CD8-positive, alpha-beta memory T cell (primary cell): ENCODE measurements at places on chromosomes 1 and 21. TPM values are rescaled to one million over a fixed set of nuclear protein-coding genes. Genes with fewer than 3 reads are reported as not detected.

DNA sequence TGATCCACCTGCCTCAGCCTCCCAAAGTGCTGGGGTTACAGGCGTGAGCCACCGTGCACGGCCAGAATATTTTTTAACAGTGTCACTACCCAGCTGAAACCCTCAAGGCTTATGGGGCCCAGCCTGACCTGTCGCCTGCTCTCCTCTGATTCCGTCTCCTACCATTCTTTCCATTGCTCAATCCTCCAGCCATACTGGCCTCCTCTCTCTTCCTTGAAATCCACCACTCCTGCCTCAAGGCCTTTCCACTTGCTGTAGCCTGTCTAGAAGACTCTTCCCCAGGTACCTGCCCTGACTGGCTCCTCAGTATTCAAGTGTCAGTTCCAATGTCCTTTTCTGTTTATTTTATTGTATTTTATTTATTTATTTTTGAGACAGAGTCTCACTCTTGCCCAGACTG lies 53.9 kb downstream of the YARS1 start:
- DNase-seq = no peak

DNA sequence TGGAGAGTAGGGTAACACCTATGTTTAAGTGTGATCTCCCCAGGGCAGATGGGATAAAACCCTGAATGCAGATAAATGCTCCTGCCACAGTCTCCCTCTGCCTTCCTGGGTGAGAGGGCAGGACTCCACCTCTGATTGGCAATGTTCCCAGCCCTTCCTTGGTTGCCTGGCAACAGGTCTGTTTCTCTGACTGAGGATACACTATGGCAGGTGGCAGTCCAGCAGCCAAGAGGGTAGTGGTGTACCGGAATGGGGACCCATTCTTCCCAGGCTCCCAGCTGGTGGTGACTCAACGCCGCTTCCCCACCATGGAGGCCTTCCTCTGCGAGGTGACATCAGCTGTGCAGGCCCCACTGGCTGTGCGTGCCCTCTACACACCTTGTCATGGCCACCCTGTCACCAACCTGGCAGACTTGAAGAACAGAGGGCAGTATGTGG lies at the start of gene DCDC2B:
DCDC2B (plus strand) TSS at position 199 of the 438 bp plus-strand sequence; CDS start at position 204, 5 bp downstream.
- DNase-seq = no peak

GRCh38 chr1:226181996-226182714 lies 4.4 kb downstream of the ACBD3 start:
- no peak for DNase-seq

GRCh38 chr1:72986591-72987290 lies 704.4 kb upstream of the NEGR1 start:
- DNase-seq = no peak

DNA sequence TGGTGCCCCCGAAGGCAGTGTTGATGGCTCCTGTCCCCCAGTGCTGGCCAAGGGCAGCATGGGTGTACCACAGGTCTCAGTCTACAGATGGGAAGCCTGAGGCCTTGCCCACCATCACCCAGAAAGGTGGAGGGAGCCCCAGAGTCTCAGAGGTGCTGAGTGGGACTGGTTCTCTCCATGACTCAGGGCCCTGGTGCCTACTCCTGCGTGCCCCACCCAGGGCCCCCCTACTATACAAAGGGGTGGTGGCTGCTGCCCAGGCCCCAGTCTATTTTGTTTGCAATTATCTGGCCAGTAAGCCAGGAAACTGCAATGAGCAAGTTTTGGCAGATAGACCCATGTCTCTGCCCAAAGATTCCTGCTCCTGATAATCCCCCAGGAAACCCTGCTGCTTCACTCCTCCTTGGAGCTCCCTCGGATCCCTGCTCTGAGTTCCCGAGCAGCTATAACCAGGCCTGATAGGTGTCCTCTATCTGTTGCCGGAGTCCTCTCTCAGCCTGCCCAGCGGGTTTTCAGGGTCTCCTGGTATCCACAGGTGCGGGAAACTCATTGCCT lies 41.7 kb downstream of the EDN2 start:
- DNase-seq = no peak

GRCh38 chr1:89632657-89633247 lies at the start of gene LRRC8C:
LRRC8C (plus strand) TSS chr1:89633120; CDS start chr1:89686474, 53,354 bp downstream.
- DNase-seq = peak; percentile 82

DNA sequence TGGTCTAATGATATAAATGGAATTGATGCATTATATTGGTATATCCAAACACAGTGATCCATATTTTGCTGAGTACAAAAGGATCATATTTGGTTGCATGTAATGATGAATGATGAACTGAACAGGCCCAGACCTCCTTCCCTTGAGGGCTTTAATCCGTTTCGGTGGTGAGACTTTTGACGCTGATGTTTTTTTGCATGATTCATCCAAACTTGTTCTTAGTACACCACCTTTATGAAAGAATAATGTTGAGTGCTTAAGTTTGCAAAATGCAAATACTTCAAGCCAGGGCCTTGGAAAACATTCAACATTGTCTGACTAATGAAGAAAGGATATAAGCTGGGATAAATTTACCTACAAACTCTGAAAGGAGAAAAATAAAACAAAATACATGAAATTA lies 19.2 kb downstream of the HOOK1 start:
- no peak for DNase-seq

DNA sequence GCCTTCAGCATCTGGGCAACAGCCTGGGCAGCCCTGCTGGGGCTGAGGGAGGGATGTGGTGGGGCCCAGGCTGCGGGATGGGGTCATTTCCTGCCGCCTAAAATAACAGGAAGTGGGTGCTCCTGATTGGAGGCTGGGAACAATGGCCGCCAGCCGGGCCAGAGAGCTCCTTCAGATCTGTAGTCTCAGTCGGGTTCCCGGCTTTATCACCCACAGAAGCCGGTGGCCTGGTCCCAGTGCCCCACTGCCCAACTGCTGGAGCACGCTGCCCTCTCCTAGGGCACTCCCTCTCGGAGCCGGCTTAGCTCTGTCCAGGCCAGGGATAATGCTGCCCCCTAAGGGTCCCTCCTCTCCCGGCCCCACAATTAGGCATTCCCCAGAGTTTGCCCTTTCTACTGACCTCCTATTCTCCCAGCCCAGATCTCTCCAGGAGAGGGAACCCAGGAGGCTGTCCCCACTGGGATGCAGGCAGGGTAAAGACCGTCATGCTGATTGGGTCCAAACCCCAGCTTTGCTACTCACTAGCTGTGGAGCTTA lies 5.1 kb downstream of the MAP7D1 start:
- peak; percentile 66 for DNase-seq

- DNase-seq = no peak
Measured at GRCh38 chr1:235851939-235852338, 14.8 kb downstream of the LYST start.

The DPT gene
- not detected for total RNA-seq

The CCDC27 gene
- not detected for total RNA-seq

The FAM151A gene
- total RNA-seq = not detected

The LPAR3 gene
- 1.1 TPM for total RNA-seq

The TRIM17 gene
- 1.8 TPM for total RNA-seq

The OR2L13 gene
- total RNA-seq = not detected

The LRRC47 gene
- total RNA-seq = 50.5 TPM
